Osteocyte (in vitro differentiated cells): ENCODE measurements at places on chromosomes 7 and 10.
A peak's percentile ranks its signal among the peaks of the same experiment; 100 is the strongest.

DNA sequence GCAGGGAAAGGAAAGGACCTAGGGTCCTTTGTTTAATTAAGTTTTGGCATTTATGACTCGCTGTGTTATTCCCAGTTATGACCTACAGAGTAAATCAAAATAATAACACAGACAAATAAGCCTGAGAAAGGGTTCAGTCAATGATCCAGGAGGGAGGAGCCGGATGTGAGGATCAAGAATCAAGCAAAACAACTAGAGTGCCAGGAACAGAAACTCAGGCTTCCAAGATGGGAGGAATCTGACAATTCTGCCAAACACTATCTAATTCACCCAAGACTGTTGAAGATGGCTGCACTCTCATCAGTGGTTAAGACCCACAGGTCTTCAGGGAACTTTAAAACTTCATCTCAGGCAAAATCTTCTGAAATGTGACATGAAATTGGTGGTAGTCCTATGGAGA lies 50.3 kb upstream of the PIP4K2A start:
- peaks cover 13% of the 10 kb centered on the region for H3K27me3 ChIP-seq
- H3K36me3 ChIP-seq: peaks cover 2% of the 10 kb centered on the region
- no peaks in the 10 kb centered on the region for H3K4me1 ChIP-seq
- H3K27ac ChIP-seq: no peak overlapping the region
- H3K4me3 ChIP-seq: no peak overlapping the region

GRCh38 chr10:59945590-59945989 lies 39.2 kb upstream of the CCDC6 start:
- H3K4me3 ChIP-seq: no peak overlapping the region
- no peaks in the 10 kb centered on the region for H3K4me1 ChIP-seq
- no peak overlapping the region for H3K27ac ChIP-seq
- no peak for DNase-seq
- H3K36me3 ChIP-seq: no peaks in the 10 kb centered on the region

GRCh38 chr10:121460733-121461132 lies 137.5 kb downstream of the FGFR2 start:
- H3K4me1 ChIP-seq: peaks cover 29% of the 10 kb centered on the region
- H3K4me3 ChIP-seq: no peak overlapping the region
- no peak for DNase-seq
- peak overlapping the region; percentile 92 for H3K27ac ChIP-seq
- H3K36me3 ChIP-seq: no peaks in the 10 kb centered on the region

GRCh38 chr7:5557920-5558401 lies 134.3 kb upstream of the TNRC18 start:
- H3K36me3 ChIP-seq: no peaks in the 10 kb centered on the region
- H3K4me1 ChIP-seq: peaks cover 36% of the 10 kb centered on the region
- H3K27ac ChIP-seq: peak overlapping the region; percentile 92
- no peaks in the 10 kb centered on the region for H3K27me3 ChIP-seq

- no peak overlapping the region for H3K4me3 ChIP-seq
- no peaks in the 10 kb centered on the region for H3K36me3 ChIP-seq
These were observed 4.1 kb downstream of the SPAM1 start for GRCh38 chr7:123929107-123929506.

DNA sequence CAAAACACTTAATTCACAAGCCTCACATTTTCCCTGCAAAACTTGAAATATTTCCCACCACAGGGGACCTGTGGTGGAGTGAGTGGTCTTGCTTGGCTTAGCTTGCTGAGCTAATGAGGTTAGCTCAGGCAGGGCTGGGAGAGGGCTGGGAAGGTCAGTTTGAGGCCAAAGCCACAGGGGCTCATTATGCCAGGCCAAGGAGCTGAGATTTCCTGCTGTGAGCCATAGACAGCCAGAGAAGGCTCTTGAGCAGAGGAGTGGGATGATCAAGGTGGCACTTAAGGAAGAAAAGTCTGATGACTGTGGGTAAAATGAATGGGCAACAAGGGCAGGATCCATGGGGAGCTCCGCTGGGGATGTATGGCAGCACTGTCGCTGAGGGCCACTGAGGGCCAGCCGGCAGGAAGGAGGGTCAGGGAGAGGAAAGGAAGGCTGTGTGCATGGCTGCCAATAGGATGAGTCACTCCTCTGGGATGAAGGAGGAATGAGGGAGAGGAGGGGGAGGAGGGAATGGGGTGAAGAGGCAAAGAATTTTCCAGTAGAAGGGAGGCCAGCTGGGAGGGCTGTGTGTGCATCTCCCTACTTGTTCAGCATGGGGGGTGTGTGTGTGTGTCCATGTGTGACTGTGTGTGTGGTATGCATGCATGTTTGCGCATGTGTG lies 18.7 kb upstream of the ZNF488 start:
- peak overlapping the region; percentile 80 for H3K27ac ChIP-seq
- H3K27me3 ChIP-seq: peaks cover 2% of the 10 kb centered on the region
- DNase-seq: peak; percentile 87
- H3K36me3 ChIP-seq: no peaks in the 10 kb centered on the region

DNA sequence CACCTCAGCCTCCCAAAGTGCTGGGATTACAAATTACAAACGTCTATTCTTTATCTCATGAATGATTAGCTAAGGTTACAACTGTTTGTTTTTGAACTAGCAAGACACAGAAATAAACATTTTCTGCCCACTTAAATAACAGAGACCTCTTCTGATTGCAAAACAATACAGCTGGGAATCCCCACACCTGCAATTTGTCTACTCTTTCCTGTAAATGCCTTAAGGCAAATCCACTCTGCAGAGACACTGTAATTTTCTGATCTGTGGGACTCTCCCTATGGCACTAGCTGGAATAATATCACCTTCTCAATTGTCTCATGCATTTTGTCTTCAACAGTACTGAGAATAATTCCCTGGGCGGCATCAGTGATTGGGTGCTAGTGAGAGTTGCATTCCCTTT lies 149.3 kb upstream of the FAM3C start:
- peaks cover 3% of the 10 kb centered on the region for H3K36me3 ChIP-seq
- H3K4me3 ChIP-seq: no peak overlapping the region
- H3K27ac ChIP-seq: no peak overlapping the region
- no peak for DNase-seq
- no peaks in the 10 kb centered on the region for H3K27me3 ChIP-seq

DNA sequence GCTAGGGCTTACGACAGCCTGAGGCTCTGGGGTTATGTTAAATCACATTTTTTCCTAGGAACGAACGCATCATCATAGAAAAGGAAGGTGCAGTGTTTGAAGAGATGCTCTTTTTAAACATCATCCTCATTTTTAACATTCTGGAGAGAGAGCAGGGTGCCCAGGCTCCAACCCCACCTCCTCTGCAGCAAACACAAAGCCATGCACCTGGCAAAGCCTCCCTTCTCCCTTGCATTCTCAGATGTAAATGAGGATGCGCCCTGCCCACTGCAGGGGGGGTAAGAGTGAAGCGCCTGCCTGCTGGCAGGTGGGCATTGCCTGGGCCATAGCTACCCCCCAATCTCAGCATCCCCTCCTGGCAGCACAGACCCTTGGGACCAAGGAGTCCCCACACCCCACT lies 92.4 kb downstream of the PTPRN2 start:
- no peak overlapping the region for H3K27ac ChIP-seq
- H3K27me3 ChIP-seq: no peaks in the 10 kb centered on the region
- H3K4me1 ChIP-seq: peaks cover 3% of the 10 kb centered on the region
- DNase-seq: no peak

DNA sequence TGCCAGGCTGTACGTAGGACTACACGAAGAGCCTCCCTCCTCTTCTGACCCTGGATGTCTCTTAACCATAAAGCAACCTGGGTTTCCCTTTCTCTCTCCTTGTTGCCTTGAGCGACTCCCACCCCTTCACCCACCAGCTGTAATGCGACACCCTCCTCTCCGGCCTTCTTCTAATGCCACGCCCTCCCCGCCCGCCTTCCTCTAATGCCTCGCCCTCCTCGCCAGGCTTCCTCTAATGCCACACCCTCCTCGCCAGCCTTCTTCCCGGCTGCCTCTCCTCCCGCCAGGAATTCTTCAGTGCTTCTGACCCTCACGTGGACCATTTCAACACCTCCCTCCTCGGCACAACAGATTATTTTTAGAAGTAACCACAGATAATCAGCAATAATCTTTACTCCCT lies 348.5 kb upstream of the SHH start:
- peak; percentile 69 for DNase-seq
- no peak overlapping the region for H3K27ac ChIP-seq
- H3K4me1 ChIP-seq: no peaks in the 10 kb centered on the region
- H3K36me3 ChIP-seq: no peaks in the 10 kb centered on the region

- H3K27ac ChIP-seq: no peak overlapping the region
- DNase-seq: no peak
- H3K27me3 ChIP-seq: no peaks in the 10 kb centered on the region
- no peak overlapping the region for H3K4me3 ChIP-seq
These were observed 297.5 kb upstream of the ZMIZ1 start for GRCh38 chr10:78771260-78771659.

GRCh38 chr7:140591180-140591902 lies 49.3 kb downstream of the DENND2A start:
- no peak for DNase-seq
- H3K4me3 ChIP-seq: no peak overlapping the region
- H3K27me3 ChIP-seq: no peaks in the 10 kb centered on the region
- peaks cover 20% of the 10 kb centered on the region for H3K4me1 ChIP-seq
- H3K27ac ChIP-seq: no peak overlapping the region

DNA sequence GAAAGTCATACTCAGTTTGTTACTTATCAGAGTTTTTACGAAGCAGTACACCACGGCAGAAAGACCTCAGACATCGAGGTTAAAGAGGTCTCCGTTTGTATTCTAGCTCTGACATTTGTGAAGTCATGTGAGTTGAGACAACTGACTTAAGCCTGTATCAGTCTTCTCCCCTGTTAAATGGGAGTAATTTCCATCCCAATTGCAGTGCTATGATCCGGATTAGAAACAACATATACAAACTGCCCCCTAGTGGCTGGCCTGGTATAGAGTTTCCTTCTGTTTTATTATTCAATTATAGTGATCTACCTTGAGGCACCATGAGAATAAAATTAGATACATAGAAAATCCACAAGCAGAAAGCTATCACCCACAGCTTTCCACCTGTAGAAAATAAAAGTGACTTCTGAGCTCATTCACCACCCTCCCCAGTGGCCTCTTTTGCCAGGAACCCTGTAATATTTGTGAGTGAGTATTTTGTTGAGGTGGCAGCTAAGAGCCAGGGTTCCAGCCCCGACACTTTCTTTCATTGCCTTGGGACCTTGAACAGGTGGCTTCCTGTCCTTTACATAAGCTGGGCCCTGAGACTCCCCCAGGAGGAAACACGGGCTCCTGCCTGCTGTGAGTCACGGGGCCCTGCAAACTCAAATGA lies 607.2 kb upstream of the MGMT start:
- H3K4me1 ChIP-seq: no peaks in the 10 kb centered on the region
- no peak overlapping the region for H3K27ac ChIP-seq
- H3K4me3 ChIP-seq: no peak overlapping the region
- DNase-seq: no peak

GRCh38 chr10:3881622-3882021 lies 96.6 kb upstream of the KLF6 start:
- DNase-seq: no peak
- no peaks in the 10 kb centered on the region for H3K27me3 ChIP-seq
- H3K27ac ChIP-seq: no peak overlapping the region
- H3K36me3 ChIP-seq: no peaks in the 10 kb centered on the region

DNA sequence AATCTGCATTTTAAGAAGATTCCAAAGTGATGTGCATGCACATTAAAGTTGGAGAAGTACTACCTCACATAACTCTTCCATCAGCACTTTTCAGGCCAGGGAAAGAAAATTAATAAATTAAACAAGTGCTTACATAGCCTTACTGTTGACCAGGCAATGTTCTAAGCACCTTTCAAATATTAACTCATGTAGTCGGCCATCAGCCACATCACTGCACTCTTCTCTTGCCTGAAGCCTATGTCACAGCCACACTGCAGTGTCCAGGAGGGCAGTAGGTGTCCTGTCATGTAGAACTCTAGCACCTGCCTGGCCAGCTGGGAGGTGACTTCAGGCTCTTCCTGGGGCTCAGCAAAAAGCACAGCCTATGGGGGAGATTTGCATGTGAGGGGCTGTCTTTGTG lies 71.5 kb downstream of the CDK1 start:
- no peaks in the 10 kb centered on the region for H3K36me3 ChIP-seq
- H3K27ac ChIP-seq: no peak overlapping the region
- H3K27me3 ChIP-seq: no peaks in the 10 kb centered on the region
- no peak for DNase-seq
- H3K4me1 ChIP-seq: peaks cover 14% of the 10 kb centered on the region

DNA sequence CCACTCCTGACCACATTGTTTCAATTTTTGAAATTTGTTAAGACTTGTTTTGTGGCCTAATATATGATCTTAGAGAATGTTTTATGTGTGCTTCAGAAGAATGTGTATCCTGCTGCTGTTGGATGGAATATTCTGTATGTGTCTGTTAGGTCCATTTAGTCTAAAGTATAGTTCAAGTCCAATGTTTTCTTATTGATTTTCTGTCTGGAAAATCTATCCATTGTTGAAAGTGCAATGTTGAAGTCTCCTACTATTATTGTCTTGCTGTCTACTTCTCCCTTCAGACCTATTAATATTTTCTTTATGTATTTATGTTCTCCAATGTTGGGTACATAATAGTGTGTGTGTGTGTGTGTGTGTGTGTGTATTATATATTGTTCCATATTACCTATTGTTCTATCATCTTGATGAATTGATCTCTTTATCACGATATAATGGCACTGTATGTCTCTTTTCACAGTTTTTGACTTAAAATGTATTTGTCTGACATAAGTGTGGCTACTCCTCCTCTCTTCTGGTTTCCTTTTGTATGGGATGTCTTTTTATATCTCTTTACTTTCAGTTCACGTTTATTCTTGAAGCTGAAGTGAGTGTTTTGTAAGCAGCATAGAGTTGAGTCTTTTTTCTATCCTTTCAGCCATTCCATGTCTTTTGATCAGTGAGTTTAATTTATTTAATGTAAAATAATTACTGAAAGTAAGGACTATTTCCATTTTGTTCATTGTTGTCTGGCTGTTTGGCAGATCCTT lies 61.3 kb downstream of the AKR1D1 start:
- H3K4me1 ChIP-seq: no peaks in the 10 kb centered on the region
- H3K4me3 ChIP-seq: no peak overlapping the region
- H3K27me3 ChIP-seq: peaks cover 8% of the 10 kb centered on the region

DNA sequence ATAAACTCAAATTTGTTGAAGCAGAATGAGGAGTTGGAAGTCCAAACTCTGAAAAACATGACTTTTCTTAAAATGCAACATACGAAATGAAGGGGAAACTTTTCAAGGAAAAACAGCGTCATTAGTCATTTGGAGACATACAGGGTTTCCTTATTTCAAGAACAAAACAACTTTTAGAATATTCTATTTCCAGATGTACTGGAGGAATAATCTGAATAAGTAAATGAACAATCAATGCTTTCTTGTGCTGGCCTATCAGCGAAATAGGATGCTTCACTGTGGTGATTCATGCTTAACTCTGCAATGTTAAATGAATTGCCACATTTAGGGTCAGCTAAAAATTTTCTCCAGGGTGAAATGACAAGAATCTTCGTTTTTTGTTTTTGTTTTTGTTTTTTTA lies 114.3 kb downstream of the SEMA3C start:
- no peak overlapping the region for H3K27ac ChIP-seq
- DNase-seq: no peak
- peaks cover 22% of the 10 kb centered on the region for H3K4me1 ChIP-seq
- H3K27me3 ChIP-seq: no peaks in the 10 kb centered on the region

GRCh38 chr7:138913783-138914182 lies 67.4 kb downstream of the KIAA1549 start:
- no peak for DNase-seq
- H3K27ac ChIP-seq: no peak overlapping the region
- no peak overlapping the region for H3K4me3 ChIP-seq
- H3K36me3 ChIP-seq: peaks cover 21% of the 10 kb centered on the region
- peaks cover 7% of the 10 kb centered on the region for H3K27me3 ChIP-seq
